Heart left ventricle (tissue), 16 donors: ENCODE measurements at places on chromosomes 13 and 19. TPM values are rescaled to one million over a fixed set of nuclear protein-coding genes. Genes with fewer than 3 reads are reported as not detected.

TNFAIP8L1 gene
- total RNA-seq = 4.4 TPM

STARD13 gene
- total RNA-seq = 19.8 TPM

CGB8 gene
- not detected for total RNA-seq

ZNF69 gene
- 4.1 TPM for total RNA-seq

LRP3 gene
- total RNA-seq = 18.7 TPM

SOX1 gene
- not detected for total RNA-seq

PKN1 gene
- 206 TPM for total RNA-seq

DNA sequence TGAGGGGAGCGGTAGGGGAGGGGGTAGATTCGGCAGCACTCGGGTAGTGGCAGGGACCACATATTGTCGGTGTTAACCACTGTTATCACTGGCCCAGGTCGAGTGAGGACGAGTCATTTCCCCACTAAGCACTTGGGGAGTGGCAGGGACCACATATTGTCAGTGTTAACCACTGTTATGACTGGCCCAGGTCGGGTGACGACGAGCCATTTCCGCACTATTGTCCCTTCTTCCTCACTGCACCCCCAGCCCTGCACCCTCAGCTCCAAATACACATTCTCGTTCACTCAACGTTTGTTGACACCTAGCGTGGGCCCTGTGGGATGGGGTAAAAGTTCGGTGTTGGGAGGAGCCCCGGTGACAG is 467 bp upstream of the CLN5 start:
- DNase-seq = no peak
